ENCODE measurements at places on chromosomes 2 and 18.

DNA sequence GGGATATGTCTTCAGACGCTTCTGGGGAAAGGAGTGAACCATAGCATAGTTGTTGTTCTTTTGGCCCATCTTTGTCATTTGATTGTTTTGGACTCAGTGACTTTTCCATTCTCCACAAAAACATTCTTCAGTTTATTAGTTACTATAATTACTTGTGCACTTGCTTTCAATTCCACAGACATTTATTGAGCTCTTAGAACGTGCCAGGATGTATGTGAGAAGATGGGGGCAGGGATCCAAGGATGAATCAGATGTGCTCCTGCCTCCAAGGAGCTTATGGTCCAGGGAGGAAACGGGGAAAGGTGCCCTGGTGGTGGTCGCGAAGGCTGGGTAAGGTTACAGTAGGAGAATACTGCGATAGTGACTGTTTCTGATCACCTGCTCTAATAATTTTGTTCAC, 6.9 kb upstream of the SLC4A3 start:
- DNase-seq = no peak

GRCh38 chr2:229257985-229258384, 13.1 kb downstream of the PID1 start:
- DNase-seq = peak; percentile 63

GRCh38 chr2:165407466-165407865, 62.0 kb upstream of the CSRNP3 start:
- no peak for DNase-seq

GRCh38 chr2:169849710-169850109, 22.5 kb downstream of the UBR3 start:
- DNase-seq = no peak

DNA sequence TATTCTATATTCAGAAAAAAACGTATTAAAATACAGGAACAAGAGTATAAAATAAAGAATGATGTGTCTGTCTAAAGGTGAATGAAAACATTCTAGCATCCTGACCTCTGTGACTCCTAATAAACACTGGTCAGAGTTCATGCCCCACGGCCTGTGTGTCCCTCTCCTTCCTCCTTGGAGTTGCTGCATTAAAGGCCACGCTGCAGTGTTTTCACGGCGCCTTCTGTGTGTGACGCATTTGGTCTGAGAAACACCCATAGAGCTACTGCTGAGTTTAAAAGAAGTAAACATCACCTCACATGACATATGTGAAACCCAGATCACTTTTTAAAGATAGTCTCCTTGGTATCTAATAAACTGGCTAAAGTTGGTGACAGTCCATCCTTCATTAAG, 90.5 kb downstream of the ITGB1BP1 start:
- DNase-seq = no peak

GRCh38 chr2:105937498-105938097, 192.9 kb downstream of the NCK2 start:
- DNase-seq = no peak

GRCh38 chr2:74333896-74334586, 9.2 kb downstream of the SLC4A5 start:
- DNase-seq = no peak

DNA sequence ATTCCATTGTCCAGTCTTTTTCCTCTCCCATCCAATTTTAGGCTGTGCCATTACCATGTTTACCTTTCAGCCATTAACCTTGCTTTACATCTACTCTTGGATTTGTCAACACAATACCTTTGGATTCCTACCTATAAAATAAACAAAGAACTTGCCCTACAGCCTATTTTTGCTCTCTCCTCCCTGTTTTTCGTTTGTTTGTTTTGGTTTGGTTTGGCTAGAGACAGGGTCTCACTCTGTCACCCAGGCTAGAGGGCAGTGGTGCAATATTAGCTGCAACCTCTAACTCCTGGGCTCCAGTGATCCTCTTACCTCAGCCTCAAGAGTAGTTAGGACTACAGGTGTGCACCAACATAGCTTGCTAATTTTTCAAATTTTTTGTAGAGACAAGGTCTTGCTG, 76.1 kb downstream of the SP100 start:
- no peak for DNase-seq

Measured in MV-4-11 (cell line).